ENCODE measurements at places on chromosomes 4 and X.

DNA sequence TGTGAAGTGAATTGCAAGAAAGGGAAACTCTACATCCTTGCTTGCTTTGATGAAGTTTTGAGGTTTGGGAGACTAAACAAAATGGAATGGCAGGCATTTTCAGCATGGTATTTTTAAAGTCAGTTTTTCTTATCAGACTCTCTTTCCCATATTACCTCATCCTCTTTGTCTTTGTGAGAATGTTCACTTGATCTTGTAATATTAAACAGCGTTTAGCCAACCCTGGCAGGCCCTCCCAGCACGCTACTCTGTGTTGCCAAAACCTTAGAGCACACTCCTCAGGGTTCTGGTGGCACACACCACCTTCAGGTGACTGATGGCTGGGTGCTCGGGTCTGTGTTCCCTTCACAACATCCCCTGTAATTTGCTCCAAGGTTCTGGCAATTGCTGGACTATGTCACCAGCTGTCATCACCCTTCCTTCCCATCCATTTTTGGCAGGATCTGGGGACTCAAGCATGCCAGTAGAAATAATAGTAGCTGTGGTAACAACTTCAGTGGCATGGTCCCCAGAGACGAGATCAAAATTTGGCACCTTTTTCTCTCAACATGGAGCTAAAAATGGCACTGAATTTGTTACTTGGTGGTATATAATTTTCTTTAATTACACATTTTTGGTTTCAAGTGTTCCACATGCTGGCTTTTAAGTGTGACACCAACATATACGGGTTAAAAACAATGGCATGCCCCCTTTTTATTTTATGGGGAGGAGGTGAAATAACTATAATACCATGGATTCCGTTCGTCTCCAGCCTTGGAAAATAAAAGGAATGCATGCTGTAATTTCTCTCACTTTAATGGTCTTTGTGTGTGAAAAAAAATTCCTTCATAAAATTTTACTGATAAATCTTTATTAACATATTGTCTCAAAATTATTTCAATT, 273.1 kb downstream of the DCTD start:
- DNase-seq, result no peak

- no peak for DNase-seq
Observed at GRCh38 chr4:10611673-10612072, 72.9 kb downstream of the CLNK start.

DNA sequence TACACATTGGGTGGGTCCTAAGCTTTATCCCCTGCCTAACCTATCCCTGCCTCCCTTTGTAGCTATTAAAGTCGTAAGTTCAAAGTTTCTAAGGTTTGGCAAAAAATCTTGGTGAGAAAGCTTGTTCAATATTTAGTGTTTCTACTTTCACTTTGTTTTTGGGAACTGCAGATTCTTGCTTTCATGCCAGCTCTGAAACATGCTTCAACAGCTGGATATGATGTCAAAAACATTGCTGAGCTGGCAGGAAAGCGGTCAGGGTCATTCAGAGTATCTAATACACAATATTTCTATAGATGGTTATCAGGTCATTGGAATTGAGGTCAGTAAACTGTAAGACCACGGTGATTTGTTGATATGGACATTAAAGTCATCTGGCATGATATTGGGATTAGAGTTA, 19.7 kb downstream of the CENPI start:
- no peak for DNase-seq

GRCh38 chrX:139831675-139832456, 101.0 kb downstream of the ATP11C start:
- no peak for DNase-seq

DNA sequence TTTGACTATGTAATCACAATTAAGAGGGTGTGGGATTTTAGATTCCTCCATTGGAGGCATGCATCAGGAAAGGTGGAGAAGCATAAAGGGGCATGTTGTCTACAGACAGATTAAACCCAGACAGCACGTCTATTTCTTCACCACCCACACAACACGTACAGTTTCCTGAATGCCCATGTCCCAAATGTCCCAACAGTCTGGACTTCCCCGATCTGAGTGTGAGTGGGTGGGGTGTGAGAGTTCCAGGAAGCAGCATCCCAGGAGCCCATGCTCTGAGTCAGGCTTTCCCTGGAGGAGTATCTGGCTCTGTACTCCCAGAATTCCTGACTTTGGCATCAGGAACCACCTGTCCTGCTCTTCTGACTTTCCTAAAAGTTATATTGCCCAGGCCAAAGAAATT, 30.8 kb upstream of the NDP start:
- DNase-seq, result no peak

DNA sequence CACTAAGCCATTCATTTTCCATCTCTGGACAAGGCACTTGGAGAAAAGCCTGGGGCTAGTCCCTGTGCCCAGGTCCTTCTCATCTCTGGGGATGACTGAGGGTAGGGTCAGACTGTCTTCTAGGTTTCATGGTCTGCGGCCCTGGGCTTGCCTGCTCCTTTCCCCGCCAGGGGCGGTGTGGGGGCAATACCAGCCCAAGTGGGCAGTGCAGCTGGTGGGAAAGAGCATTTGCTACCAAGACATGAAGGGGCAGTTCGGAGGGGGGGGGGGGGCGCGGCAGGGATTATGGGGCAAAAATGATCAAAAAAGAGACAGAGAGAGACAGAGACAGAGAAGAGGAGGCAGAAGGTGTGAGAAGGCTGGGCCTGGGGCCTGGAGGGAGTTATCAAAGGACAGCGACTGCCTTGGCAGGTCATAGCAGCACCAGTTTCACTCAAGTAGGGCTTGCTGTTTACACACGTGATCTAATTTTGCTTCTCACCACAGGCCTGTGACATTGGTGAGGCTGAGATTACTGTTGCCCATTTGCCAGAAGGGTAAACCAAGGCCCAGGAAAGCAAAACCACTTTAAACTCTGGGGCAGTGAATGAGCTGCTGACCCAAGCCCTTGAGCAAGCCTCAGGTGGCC, 56.1 kb downstream of the PJA1 start:
- no peak for DNase-seq

DNA sequence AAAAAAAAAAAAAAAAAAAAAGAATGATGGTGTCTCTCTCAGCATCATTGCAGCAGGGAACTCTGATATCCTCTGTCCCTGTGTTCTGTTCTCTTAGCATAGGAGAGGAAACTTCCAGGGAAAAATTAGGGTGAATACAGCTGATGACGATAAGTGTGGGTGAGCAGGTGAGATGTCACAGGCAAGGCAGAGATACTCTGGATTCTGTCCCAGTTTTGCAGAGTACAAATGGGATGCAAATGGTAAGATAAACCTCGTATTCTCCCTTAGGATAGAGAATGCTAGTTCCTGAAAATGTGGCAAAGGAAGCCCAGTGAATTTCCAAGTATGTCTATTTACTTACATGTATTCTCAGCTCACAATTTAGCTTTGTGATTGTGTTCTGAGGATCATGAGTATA, 671.6 kb upstream of the BOD1L1 start:
- no peak for DNase-seq

- no peak for DNase-seq
Observed at GRCh38 chr4:137702512-137702911, 170.2 kb upstream of the PCDH18 start.

- DNase-seq, result no peak
Observed at GRCh38 chr4:8547912-8548730, 32.1 kb upstream of the GPR78 start.

DNA sequence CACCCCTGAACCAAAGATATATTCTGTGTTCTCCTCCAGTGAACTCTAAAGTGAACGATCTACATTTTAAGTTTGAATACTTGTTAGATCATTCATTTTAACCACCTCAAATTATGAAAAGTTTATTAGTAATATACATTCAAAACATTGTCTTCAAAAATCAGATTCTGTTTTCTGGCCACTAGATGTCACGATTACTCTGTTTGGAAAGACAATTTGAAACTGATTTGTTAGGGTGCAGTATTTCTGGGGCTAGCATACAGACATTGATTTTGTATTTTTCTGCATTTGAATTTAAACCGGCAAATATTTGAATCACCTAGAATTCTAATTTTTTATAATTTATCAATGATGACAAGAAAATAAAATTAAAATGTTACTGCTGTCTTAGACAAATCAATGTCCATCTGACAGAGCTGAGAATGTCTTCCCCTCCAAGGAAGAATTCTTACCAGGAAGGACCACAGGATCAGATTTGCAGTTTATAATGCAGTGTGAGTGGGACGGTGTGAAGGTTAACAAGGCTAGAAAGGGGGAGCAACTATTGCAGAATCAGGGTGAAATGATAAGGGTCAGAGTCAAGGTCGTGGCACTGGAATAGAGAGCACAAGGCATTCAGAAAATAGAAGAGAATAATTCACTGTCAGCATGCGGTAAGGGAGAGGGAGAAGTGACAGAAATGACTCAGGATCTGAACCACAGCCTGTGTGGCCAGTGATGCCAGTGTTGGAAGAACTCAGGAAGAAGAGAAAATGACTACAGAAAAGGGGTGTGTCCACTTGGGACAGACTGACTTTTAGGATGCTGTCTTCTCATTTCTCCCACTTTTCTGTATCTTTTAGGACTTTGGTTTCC, 91.6 kb downstream of the ANXA10 start:
- no peak for DNase-seq

GRCh38 chrX:31223817-31224216, 152.0 kb upstream of the FTHL17 start:
- no peak for DNase-seq

DNA sequence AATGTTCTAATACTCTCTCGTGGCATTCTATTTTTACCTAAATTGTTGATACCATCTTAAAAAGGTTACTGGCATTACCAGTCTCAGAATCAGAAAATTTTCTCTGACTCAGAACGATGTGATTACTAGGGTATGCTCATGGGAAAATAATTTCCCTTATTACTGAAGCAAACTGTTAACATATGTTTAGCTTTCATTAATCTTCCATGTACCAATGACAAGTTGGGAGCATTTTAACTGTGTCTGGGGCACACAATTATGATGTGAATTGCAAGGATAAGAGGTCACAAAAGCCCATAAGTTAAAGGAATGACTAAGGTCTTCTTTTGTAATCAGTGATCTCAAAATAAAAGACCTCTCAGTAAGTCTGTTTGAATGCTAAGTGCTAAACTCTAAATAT, 1254.6 kb downstream of the PCDH18 start:
- no peak for DNase-seq

Data from anterior cingulate cortex (tissue), 58 donors.